ENCODE measurements at places on chromosomes 1 and 21.

DNA sequence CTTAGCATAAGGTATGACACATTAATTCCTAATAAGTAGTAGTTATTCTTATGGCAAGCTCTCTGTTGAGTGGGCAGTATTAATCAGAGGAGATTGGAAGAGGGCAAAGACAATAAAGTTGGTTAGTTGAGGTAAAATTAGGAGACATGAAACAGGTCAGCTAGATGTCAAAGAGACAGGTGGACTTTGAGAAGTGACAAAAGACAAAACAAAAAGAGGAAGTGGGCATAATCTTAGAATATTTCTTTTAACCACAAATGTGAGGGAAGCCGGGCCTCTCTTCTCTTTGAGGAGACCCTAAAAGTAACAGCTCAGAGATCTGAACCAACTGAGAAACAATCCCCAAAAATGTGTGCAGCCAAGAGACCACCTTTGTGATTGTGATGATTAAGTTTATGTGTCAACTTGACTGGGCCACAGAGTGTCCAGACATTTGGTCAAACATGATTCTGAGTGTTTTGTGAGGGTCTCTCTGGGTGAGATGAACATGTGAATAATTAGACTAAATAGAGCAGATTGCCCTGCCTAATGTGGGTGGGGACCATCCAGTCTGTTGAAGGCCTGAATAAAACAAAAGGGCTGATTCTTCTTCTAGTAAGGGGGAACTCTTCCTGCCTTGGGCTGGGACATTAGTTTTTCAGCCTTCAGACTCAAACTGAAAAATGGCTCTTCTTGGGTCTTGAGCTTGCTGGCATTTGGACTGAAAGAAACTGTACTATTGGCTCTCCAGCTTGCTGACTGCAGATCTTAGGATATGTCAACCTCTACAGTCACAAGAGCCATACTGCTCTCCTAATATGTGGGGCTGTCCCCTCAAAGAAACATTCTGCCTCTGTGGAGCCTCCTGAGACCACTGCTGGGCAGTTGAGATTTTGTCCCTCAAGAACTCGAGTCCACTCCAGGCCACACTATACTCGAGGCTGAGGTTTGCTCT, 40.0 kb downstream of the FCRL5 start:
- DNase-seq, result no peak

DNA sequence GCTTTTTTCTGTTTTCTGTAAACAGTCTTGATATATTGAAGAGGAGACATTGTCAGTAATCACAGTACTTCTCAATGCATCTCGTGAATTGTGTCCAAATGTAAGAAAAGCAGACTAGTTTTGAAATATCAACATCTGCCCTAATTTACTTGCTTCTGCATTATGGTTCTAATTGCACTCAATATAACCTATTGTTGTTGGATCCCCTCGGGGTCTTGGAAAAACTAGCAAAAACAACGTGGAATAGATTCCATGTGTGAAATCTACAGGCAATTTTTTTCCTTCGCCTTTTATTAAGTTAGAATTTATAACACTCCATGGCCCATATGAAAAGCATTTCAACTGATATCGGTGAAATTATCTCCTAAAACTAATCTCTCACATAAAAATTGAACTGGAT, 236.5 kb downstream of the TTLL7 start:
- DNase-seq, result no peak

- DNase-seq, result no peak
Measured at GRCh38 chr21:18832950-18833349, 429.4 kb upstream of the TMPRSS15 start.

DNA sequence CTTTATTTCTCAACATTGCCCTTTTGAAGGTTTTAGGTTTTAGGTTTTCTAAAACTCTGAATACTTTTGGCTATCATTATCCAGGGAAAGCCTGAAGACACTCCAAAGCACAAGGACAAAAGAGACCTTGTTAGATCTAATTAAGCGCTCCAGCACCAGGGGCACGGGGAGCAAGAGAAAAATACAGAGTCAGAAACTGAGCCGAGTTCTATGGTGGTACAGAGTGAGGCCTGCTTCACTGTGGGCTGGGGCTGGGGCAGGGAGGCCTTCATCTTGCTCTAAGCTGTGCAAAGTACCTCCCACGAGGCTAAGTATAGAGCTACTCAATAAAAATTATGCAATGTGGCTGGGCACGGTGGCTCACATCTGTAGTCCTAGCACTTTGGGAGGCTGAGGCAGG, 19.7 kb upstream of the RAB4A start:
- DNase-seq, result no peak

DNA sequence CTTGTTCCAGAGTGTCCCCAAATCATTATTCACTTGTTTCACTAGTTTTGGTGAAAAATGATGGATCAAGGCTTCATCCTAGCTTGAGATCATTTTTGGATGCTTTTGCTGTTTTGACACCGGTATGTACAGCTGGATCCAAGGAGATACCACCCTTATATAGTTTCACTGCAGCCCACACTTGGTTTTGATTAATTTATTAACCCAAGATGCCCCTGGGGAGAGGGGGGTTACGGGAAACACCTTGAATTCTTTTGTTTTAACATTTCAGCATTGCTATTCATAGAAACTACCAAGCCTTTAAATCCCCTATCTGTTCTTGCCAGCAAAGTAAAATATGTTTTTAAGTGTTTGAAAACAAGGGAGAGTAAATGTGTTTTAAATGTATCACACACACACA, 457.7 kb upstream of the RUNX1 start:
- DNase-seq, result no peak

DNA sequence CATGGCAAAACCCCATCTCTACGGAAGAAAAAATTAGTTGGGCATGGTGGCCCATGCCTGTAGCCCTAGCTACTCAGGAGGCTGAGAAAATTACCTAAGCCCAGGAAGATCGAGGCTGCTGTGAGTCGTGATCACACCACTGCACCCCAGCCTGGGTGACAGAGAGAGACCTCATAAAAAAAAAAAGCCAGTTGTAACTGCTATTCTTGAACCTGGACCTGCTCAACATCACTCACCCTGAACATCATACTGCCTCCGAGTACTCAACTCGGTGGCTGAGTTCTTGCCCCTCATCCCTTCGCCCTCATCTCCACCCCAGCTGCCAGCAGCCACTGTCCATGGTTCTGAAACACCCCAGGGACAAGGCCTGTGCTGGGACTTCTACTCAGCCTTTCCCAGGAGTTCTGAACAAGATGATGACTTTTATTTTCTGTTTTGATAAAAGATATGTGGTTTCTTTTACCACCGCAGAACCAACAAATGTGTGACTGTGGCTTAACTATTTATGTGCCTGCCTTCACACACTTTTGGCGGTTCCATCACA, 5.4 kb upstream of the DISP3 start:
- DNase-seq, result no peak

DNA sequence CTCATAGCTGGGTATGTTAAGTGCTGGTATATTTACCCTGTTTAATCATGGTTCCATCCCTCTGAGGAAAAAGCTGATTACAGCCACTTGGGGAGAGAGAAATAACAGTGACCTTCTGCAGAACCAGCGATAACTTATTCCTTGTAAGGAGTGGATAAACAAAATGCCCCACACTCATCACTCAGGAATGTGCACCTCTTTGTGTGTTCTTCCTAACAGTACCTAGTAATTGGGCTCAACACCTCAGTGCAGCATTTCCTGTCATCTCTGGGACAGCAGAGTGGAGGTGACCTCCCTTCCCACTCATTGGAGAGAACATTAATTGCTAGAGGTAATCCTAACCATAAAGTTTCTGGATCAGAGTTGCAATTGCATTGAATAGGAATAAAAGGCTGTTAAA, 112.5 kb upstream of the F3 start:
- DNase-seq, result no peak

DNA sequence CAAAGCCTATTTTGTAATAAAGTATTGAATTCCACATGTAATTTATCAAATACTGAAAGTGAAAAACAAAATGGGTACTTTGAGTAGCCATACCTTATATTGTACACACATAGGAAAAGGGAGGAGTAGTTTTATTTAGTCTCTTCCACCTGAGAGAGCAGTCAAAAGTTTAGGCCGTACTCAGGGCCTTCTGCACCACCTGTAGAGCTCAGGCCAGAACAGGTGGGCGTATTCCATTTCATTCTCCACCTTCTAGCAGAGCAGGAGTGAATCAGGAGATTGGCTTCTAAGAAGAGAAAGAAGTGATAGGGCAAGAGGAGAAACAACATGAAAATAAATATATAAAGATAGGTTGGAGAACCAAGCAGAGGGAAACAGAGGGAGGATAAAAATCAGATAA, 44.0 kb downstream of the TRAF5 start:
- DNase-seq, result no peak

DNA sequence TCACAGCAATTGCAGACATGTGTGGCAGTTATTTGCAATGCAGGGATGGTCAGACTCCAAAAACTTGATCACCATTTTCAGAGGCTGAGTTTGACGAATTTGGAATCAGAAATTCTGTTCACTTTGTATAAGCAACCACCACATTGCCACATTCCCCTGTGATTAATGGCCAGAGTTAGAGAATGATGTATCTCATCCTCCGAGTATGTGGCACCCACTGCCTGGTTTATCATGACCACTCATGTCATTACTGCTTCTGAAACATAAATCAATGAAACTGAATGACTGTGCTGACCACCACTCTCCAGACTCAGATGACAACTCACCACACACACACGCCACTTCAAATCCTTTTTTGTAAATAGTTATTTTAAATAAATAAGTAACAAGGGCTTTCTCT, 66.6 kb upstream of the CACHD1 start:
- no peak for DNase-seq

GRCh38 chr1:198929111-198929604, 290.3 kb downstream of the PTPRC start:
- no peak for DNase-seq

DNA sequence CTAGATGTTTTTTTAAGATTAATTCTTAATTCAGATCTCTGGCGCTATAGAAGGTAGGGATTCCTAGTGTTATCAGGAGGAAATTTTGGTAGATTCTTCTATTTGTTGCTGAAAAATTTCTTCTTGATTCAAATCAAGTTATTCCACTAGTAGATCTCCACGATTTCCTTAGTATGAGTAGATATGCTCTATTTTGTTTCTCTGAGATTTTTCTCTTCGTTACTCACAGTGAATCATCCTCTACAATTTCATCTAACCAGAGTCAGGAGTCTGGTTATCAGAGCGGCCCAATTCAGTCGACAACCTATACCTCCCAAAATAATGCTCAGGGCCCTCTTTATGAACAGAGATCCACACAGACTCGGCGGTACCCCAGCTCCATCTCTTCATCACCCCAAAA, 18.8 kb upstream of the HAX1 start:
- DNase-seq, result no peak

DNA sequence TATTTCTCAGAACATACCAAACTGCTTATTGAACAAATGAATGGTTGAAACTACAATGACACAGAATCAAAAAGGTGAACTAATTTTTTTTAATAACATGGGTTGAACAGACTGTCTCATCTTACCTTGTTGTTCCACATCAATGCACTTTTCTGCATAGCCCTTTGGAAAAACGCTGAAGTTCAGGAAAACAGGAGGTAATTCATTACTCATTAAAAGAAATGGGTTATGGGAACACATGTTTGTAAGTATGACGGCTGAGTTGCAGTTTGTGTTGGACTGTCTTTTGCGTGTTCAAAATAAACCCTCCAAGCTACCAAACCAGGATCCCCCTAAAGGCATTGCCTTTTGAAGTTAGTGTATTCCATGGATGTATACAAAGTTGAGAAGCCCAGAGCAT, 514.9 kb upstream of the PKN2 start:
- DNase-seq, result no peak

DNA sequence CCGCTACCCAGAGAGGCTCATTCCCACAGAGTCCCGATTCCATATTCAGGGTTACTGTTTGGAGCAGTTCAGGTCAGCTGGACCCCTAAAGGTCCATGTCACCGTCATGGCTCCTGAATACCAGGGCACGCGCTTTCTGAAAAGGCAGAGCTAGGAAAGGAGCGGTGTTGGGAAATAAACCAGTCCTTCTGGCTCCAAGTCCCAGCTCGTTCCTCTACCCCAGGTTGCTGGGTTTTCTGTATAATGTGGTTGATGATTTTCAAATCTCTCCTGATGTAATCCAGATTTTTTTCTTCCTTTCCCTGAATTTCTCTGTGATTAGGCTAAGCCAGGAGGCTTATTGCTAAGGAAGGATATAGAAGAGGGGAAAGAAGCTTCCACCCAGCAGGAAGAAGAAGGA, 14.0 kb upstream of the PKP1 start:
- no peak for DNase-seq

- no peak for DNase-seq
Measured at GRCh38 chr1:103460511-103460910, 65.0 kb upstream of the RNPC3 start.

DNA sequence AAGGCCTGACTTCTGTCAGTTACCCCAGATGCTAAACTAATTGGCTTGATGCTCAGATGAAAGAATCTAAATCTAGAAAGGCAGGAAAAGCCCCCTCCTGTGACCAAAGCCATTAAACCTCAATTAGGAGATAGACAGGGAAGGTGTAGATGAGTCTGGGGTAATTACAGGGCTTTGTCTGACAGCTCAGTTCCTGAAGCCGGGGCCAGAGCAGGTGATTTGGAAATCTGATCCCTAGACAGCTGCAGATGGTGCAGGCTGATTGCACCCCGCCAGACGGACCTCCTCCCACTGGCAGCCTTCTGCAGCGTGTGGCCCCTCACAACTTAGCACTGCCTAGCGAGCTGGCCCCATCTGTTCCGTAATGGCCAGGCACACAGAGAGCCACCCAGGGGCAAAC, 395.1 kb downstream of the HLX start:
- peak; percentile 89 for DNase-seq

- DNase-seq, result no peak
Measured at GRCh38 chr1:111406321-111406768, 21.2 kb downstream of the OVGP1 start.

- DNase-seq, result peak; percentile 32
Measured at GRCh38 chr1:95084317-95085176, 11.8 kb upstream of the ALG14 start.

GRCh38 chr1:88731475-88732269, 47.6 kb downstream of the PKN2 start:
- DNase-seq, result no peak

GRCh38 chr1:91900562-91900961, 14.6 kb upstream of the TGFBR3 start:
- no peak for DNase-seq

- DNase-seq, result no peak
Measured at GRCh38 chr1:202073206-202073605, 49.5 kb upstream of the GPR37L1 start.

GRCh38 chr1:214276786-214277185, 4.2 kb upstream of the SMYD2 start:
- no peak for DNase-seq

DNA sequence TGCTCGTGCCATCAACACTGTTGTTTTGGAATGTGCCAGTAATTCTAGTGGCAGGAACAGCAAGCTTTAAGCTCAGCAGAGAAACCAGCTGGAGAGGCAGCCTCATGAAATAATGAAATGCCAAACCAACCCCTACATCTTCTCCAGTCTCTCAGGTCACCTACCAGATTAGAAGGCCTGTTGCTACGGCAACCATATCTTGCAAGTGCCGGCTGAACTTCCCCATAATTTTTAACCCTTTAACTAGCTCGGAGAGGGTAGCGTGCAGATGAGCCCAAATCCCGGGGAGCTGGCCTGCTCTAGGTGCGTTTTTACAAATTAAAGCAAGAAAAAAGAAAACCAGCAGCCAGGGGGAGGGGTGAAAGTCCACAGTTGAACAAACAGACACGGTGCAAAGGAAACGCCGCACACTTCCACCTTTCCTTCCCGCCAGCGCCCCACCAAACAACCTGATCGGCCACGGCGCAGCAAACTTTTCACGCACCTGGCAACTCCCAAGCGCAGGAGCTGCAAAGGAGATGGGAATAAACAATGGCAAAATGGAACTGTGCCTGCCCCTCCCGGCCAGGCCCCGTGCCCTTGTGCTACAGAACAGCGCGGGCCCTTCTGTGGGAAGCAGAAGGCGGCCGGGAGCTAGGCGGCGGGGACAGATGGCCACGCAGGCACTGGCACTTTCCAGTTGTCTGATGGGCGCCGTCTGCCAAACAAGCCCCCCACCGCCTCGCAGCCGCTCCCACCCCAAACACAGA, 50.1 kb downstream of the SSBP3 start:
- no peak for DNase-seq

Measured in NCI-H1436 (cell line).